ENCODE measurements at places on chromosomes 5 and 9. TPM values are rescaled to one million over a fixed set of nuclear protein-coding genes. Genes with fewer than 3 reads are reported as not detected.

Gene BTNL3
- 4.1 TPM for total RNA-seq

- DNase-seq: peak; percentile 32
These were observed 48.8 kb downstream of the FANCC start for GRCh38 chr9:95268681-95269080.

DNA sequence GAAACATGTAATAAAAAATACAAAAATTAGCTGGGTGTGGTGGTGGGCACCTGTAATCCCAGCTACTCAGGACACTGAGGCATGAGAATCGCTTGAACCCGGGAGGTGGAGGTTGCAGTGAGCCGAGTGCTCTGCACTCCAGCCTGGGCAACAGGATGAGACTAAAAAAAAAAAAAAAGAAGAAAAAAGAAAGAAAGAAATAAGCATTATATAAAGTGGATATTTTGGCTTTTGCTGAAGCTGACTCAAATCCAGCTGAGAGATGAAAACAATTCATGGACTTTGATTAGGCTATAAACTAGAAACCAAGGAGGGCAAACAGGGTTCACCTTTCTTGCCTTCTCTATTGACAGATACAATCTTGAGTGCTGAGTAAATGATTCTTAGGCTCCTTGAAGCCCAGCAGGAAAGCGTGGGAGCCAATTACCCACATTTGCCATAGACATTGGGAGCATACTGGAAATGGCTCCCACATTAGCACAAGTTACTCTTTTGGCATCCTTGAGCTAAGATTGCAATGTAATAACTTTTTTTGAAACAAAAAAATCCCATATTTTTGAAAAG is 2.4 kb upstream of the BTF3 start:
- DNase-seq: no peak

DNA sequence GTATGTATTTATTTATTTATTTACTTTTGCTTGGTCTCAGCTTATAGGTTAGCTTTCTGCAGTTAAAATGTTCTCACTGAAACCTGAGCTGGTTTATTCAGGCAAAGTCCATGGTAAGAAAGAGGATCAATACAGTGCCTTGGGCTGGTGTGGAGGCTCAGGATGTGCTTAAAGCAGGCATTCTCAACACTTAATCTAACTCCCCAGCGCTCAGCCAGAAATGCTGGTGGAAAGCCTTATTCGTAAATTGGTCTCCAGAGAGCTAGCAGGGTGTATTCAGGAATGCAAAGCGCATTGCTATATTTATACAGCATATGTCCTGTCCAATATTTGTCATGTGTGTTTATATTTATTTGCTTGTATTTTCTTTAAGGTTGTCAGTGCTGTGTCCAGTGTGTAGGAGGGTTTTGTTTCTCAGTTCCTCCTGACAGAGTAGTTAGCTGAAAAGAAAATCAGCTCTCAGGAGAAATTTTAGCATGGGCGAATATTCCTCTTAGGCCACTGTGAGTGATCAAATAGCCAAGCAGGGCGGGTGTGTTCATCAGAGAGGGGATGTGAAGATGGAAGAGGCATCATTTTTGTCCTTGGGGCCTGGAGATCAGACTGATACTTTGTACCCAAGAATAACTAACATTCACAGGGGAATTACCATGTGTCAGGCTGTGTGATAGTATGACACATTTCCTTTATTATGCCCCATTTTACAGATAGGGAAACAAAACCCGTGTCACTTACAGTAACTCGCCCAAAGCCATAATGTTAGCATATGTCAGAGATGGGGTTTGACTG is 65.8 kb downstream of the DOCK2 start:
- no peak for DNase-seq

Gene ZSWIM6
- total RNA-seq: 18.0 TPM

Gene CAPSL
- total RNA-seq: 3.5 TPM

DNA sequence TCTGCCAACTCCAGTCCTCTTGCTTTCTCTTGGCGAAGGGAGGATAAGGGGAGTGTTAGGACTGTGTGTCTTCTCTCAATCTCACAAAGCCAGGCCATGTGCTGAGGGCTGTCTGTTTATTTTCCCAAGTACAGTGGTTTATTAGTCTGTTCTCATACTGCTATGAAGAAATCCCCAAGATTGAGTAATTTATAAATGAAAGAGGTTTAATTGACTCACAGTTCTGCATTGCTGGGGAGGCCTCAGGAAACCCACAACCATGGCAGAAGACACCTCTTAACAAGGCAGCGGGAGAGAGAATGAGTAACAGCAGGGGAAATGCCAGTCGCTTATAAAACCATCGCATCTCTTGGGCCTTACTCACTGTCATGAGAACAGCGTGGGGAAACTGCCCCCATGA is 36.2 kb upstream of the CKS2 start:
- DNase-seq: no peak

DNA sequence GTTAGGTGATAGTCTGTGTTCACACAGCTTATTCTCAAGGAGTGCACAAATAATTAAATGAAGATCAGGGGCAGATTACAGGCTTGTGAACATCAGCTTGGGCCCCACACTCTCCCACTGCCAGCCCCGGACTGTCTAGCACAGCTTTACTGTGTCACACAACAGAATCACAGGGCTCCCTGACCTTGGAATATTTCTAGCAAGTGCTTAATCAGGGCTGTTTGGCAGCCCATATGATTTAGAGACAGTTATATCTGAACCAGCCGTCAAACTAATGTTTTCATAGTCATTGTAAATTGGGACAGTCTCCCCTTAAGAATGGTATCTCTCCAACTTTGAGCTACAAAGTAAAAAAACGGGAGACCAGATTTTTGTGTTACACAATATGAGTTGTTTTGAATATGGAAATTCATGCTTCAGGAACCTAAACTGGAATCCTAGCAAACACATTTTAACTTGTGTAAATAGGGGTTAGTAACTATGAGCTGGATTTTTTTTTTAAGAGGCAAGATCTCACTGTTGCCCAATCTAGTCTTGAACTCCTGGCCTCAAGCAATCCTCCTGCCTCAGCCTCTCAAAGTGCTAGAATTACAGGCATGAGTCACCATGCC is 517.6 kb downstream of the BNC2 start:
- DNase-seq: peak; percentile 32

- DNase-seq: no peak
These were observed 47.5 kb upstream of the PLPP6 start for GRCh38 chr9:4614627-4615026.

DNA sequence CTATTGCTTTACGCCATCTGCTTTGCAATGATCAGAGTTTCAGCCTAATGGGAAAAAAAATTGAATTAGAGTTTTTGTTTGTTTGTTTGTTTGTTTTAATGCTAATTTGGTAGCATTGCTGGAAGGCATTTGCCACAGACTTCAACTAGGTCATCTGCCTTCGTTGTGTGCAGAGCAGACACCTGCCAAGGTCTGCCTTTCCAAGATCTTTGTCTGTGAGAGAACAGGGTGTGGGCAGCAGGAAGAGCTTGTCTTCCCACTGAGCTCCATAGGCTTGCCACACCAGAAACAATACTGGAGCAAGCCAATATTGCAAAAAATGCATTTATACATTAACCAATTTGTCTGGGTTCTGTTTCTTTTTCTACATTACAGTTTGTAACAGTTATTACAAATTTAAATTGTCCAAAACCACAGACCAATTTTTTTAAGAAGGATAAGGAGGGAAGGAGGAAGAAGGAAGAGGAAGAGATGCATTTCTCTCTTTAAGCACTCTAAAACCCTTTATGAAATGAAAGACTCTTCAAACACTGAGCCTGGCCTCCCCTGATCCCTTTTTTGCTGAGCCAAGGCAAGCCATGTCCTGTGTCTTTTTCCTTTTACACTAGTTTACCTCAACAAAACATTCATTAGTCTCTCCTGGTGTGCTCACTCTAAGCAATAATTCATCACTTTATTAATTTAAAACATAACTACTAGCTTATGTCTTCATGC is 210.5 kb downstream of the SNX18 start:
- DNase-seq: no peak

Gene TMEM215
- total RNA-seq: 2.2 TPM

Gene CD14
- 23.7 TPM for total RNA-seq

Gene DPM2
- 33.5 TPM for total RNA-seq

Gene TPRN
- total RNA-seq: 35.2 TPM

DNA sequence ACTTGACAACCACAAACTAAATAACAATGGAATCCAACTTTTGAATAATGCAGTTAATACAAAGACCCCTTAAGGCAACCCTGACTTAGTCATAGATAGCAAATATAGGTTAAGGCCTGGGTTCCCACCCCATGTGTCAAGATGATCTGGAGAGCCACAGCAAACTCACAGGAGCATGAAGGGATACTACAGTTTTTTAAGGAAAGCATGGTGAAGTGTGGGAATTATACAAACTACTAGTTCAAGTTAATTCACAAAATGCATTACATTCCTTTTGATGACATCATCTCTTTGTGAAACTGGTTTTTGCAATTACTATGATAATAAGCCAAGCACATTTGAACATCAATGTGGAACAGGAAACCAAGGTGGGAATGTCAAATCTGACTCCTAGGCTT is 50.6 kb downstream of the LHFPL2 start:
- DNase-seq: no peak

Gene SLC34A3
- total RNA-seq: 0.24 TPM

GRCh38 chr5:146849694-146850303 is 28.8 kb downstream of the PPP2R2B start:
- no peak for DNase-seq

DNA sequence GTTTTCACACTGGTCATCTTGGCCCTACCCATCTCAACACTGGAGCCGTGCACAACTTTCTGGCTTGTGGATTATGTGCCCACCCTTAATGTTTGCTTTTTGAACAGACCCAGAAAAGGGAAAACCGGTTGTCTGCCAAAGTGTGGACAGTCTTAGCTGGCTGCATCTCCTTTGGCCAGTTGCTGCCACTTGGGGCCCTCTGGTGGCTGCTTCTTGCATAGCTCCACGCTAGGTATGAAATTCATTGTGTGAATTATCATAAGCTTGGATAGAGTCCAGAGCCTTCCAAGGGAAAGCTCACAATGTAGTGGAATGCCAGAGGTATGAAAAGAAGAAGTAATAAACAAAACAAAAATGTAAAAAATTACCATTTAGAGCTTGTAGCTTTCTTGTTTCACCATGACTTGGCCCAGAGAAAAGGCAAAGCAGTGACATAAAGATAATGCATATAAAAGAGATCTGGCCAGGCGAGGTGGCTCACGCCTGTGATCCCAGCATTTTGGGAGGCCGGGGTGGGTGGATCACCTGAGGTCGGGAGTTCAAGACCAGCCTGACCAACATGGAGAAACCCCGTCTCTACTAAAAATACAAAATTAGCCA is 12.5 kb upstream of the SLC36A3 start:
- peak; percentile 92 for DNase-seq

Gene WHRN
- total RNA-seq: 181 TPM

Gene WNK2
- 50.5 TPM for total RNA-seq

- DNase-seq: no peak
These were observed 67.4 kb downstream of the TNPO1 start for GRCh38 chr5:72883850-72884249.

Gene ADCY2
- total RNA-seq: 18.5 TPM

- no peak for DNase-seq
These were observed 65.8 kb downstream of the MCCC2 start for GRCh38 chr5:71652803-71653543.

DNA sequence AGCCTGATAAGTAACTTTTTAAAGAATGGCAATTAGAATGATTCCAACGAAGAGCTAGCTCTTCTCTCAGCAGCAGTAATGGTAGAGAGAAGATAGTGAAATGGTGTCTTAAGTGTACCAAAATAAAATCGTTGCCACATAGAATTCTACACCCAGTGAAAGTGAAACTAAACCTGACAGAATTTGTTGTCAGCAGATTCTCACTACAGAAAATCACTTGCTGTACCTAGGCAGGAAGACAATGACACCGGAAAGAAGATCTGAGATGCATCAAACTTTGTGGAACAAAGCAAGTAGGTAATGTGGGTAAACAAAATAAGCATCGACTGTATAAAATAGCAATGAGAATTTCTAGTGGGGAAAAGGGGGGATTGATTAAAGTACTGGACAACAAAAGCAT is 20.7 kb upstream of the EBF1 start:
- DNase-seq: no peak

Gene PCDHB11
- total RNA-seq: 4.0 TPM

- no peak for DNase-seq
These were observed 19.6 kb downstream of the TCOF1 start for GRCh38 chr5:150376799-150377771.

Gene AQP7
- 37.6 TPM for total RNA-seq

Gene PCDHGA4
- total RNA-seq: 21.0 TPM

- DNase-seq: no peak
These were observed 216.5 kb upstream of the DMRT1 start for GRCh38 chr9:624935-625500.

GRCh38 chr9:87372356-87372851 is 125.3 kb upstream of the DAPK1 start:
- no peak for DNase-seq

DNA sequence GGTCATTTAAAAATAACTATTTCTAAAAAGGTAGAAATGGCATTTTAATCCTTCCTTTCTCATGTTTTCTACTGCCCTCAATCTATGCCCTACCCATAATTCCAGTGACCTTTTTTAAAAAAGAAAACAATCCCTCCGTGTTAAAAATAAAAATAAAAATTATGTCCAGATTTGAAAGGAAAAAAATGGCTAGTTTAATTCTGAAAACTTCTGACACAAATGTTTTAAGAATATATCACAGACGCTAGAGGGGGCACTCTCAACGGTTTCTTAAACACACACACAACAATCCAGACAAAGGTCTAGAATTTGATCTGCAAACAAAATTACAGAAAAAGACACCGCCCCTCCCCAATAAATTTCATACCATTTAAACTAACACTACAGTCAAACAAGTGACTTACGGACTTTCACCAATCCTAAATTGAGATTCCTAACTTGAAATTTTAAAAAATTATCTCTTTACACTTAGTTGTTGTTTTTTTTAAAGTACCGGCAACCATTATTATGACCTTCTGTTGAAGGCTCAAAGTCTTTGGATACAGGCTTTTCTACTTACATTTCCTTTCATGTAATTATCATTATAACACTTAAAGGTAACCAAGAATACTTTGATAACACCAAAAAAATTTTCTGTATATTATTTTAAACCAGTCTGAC is 38.2 kb downstream of the CLINT1 start:
- peak; percentile 43 for DNase-seq

Gene DRD1
- total RNA-seq: 0.06 TPM

GRCh38 chr9:77598524-77598923 is 49.6 kb downstream of the GNA14 start:
- DNase-seq: no peak

GRCh38 chr5:92267830-92268229 is 884.7 kb upstream of the ARRDC3 start:
- DNase-seq: no peak

DNA sequence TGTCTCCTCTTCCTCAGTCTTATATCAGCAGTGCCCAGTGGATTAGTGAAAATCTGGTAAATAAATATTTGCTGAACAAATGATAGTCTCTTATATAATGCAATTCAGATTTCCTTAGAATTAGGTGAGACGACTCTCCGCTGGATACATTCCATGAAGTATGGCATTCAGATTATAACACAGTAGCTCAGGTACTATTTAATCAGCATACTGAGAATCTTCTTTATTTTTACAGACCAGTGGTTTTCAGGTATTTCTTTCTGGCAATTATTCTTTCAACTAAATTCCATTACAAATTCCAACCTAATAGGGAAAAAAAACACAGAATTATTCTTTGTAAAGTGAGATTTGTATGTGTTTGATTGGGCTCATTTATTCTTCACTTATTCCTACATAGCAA is 435.5 kb downstream of the TAF11L14 start:
- no peak for DNase-seq

All from testis (tissue), 5 donors.